ENCODE measurements at places on chromosomes 2 and 18.

DNA sequence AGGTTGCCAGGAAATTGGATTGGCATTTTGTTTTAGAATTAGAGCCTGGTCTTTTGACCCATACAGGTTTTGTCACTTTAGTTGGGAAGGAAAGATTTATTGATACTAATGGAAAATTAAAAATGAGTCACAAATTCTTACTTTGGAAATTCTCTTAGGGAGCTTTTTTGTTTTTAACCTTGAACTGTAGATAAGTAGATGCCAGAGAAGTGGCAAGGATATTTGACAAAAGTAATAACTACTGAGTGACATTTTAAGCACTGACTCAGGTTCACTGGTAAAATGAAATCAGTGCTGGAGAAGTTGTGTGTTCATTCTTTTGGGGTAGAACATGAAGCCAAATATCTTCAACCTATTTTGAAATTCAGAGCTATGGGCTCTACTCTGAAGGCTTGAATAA is 56.5 kb downstream of the LDLRAD4 start:
- DNase-seq: no peak

- DNase-seq: no peak
Measured at GRCh38 chr2:118078734-118079133, 9.5 kb upstream of the INSIG2 start.

- peak; percentile 10 for DNase-seq
Measured at GRCh38 chr2:88307817-88308216, 137.7 kb downstream of the THNSL2 start.

DNA sequence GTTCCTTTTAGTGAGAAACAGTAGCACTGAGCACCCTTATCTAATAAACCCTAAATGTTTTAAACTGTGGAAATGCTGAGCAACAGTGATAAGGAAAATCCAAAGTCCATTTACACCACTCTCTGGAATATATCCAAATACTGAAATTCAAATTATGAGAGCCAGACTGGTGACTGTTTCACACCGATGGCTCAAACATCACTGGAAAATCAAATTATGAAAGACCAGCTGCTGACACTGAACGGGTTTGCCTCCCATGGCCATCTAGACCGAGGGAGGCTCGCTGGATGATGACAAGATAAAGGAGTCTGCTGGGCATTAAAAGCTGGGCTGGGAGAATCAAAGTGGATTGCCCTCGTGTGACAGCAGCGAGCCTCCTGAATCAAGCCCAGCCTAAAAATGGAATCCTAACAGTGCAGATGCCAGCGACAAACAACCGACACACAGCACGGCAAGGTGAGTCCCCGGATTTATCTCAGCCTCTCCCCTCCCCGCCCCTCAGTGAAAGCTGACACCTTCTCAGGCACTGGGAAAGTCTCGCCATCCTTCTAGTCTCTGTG is 30.3 kb downstream of the SERPINE2 start:
- DNase-seq: no peak

DNA sequence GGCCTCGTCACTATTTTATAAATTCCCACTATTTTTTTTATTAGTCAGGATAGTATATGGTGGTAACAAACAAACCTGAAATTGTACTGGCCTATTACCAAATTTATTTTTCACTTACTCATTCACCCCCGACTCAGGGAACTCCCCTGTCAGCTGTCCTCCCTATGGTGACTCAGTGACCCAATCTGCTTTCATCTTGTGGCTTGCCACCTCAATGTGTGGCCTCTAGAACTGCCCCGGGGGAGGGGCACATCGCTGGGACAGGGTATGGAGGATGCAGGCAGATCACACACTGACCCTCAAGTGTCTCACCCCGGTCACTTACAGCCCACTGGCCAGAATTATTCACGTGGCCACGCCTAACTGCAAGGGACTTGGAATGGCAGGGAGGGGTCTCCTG is 71.6 kb downstream of the ACTR2 start:
- peak; percentile 82 for DNase-seq

DNA sequence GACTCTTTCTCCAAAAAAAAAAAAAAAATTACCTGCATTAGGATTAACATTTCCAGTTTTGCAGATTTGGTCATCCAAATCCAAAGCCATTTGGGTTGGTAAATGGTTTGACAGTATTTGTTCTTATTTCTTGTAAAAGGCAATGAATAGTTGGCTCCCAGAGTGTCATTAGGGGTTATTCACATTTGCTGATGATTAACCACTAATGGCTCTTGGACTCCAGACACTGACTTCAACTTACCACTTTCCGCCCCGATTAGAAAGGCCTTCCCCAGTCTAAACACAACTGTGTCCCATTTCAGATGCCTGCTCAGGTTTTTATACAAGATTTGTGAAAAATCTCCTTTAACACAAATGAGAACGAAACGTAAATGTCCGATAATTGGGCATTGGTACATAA is 9.6 kb upstream of the TGIF1 start:
- no peak for DNase-seq

- no peak for DNase-seq
Measured at GRCh38 chr2:200199576-200200263, 106.8 kb upstream of the SPATS2L start.

DNA sequence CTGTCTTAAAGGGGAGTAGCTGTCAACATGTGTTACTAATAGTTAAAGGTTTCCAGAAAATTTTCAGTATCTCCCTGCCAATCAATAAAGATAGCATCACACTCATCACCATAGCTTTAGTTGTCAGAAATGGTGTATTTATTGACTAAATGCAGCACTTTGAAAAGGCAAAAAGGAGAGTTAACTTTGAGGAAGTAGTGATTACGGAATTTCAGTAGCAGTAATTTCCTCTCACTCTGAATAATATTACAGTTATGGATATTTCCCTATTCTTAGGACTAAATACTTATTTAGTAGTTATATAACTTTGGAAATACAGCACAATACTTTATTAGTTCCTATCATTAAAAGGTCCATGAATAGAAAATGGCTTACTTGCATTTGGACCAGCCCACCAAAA is 250.5 kb downstream of the CAMKMT start:
- DNase-seq: no peak

- DNase-seq: no peak
Measured at GRCh38 chr2:68196120-68196716, 38.5 kb downstream of the PNO1 start.

- no peak for DNase-seq
Measured at GRCh38 chr2:225495706-225496105, 96.2 kb downstream of the NYAP2 start.

GRCh38 chr2:71532327-71532726 is 79.0 kb downstream of the DYSF start:
- DNase-seq: no peak

DNA sequence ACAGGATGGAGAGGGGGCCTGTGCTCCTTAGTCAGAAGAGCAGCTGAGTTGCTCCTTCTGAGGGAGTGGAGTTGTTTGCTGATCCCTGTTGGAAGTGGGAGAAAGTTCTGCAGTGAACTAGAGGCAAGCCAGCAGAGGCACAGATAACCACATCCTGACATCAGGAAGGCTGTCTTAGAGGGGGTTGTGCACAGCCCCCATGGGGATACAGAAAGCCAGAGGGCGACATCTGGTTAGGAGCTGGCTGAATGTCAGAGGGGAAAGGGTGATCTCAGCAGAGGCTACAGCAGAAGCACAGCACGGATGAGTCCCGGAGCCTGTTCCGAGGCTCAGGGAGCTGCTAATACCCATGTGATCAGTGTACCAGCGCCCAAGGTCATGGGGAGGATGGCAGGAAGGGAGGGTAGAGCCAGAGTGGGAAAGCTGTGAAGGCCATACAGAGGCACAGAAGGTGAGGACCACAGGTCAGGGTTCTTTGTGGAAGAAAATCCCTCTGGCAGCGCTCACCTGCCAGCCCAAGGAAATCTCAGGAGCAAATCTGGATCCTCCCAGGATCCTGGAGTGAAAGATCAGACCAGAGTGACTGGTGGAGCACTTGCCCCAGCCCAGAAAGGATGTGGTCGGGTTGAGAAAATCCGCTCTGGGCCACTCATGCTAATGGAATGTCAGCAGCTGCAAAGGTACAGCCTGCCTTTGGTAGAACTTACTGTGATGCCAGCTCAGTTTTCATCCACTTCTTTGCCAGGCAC is 111.8 kb downstream of the STPG4 start:
- DNase-seq: peak; percentile 92

GRCh38 chr2:37500031-37500430 is 155.6 kb downstream of the QPCT start:
- no peak for DNase-seq

- no peak for DNase-seq
Measured at GRCh38 chr18:9988665-9989064, 74.8 kb downstream of the VAPA start.

DNA sequence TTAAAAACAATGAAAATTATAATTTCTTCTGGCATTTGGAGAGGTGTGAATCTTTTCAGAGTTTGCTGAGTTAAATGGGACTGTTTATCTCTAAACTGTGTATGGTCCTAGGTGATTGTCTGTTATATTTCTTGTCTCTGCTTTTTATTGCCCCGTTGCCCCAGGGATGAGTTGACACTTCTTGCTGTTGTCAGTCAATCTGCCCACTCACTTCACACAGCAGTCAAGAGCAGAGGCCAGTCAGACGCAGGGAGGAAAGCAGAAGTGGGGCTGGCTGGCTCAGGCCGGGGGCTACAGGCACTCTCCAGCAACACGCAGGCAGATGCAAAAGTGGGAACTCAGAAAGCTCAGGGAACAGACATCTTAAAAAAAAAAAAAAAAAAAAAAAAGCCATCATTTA is 365.2 kb downstream of the CLIP4 start:
- no peak for DNase-seq

DNA sequence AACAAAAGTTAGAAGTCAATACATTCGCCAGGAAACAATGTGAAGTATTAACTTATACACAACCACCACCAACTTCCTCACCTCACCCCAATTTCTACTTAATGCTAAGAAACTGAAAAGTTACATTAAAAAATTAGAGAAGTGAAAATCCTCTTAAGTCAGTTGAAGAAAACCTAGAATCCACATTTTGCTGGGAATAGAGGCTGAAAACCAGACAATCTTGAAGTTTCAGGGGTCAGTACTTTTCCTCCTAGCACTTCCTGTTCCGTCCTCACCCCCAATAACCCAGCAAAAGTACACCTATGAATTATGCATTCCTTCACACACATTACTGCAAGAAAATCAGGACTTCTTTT is 6.3 kb downstream of the YES1 start:
- DNase-seq: no peak

DNA sequence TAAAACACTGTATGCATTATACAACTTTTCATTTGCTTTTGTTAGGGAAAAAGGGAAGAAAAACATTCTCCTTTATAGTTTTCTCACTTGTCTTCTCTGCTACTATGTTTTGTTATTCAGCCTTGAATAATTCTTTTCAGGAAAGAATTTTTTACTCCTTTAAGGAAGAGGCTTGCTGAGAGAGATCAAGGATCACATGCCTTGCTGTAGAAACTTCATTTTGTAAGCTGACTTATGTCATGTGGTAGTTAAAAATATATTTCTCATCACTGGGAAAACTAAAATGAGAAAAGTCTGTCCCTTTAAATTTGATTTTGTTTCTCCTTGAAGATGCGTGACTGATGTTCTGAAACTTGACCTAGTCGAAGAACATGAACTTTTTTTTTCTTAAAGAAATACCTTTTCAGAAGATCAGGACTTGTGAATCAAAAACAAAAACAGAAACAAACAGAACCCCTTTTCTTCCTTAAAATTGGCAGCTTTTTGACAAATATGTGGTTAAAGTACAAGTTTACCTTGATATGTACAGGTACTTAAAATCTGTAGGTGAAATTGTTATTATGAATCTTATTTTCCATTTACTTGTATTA is 145.1 kb downstream of the COMMD1 start:
- no peak for DNase-seq

GRCh38 chr2:223759569-223760430 is 77.6 kb downstream of the AP1S3 start:
- peak; percentile 78 for DNase-seq

- no peak for DNase-seq
Measured at GRCh38 chr2:3745920-3746319, 42.5 kb downstream of the DCDC2C start.

- no peak for DNase-seq
Measured at GRCh38 chr18:35128675-35129074, 87.5 kb downstream of the MAPRE2 start.

DNA sequence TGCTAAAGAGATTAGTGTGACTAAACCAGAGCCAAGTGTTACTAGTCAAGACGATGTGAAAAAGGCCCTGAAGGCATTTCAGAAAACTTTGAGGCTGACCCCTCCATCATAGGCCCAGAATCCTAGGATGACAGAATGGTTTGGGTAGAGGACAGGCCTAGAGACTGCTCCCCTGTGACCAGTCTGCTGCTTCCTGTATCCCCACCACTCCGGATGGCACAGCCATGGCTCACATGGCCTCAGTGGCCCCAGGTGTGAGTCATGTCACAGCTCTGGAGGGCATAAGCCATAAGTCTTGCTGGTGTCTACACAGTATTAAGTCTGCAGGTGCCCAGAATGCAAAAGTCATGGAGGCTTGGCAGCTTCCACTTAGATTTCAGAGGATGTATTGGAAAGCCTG is 12.4 kb upstream of the STAT1 start:
- DNase-seq: no peak

GRCh38 chr2:204110751-204111516 is 174.4 kb downstream of the ICOS start:
- DNase-seq: no peak

- DNase-seq: no peak
Measured at GRCh38 chr2:136135921-136136906, 18.3 kb upstream of the CXCR4 start.

- DNase-seq: no peak
Measured at GRCh38 chr2:234394450-234394849, 102.4 kb downstream of the ARL4C start.

All from Panc1 (cell line).